ENCODE measurements at places on chromosomes 3 and 15.

- DNase-seq = no peak
Measured at GRCh38 chr3:151174351-151174750, 28.7 kb downstream of the GPR171 start.

DNA sequence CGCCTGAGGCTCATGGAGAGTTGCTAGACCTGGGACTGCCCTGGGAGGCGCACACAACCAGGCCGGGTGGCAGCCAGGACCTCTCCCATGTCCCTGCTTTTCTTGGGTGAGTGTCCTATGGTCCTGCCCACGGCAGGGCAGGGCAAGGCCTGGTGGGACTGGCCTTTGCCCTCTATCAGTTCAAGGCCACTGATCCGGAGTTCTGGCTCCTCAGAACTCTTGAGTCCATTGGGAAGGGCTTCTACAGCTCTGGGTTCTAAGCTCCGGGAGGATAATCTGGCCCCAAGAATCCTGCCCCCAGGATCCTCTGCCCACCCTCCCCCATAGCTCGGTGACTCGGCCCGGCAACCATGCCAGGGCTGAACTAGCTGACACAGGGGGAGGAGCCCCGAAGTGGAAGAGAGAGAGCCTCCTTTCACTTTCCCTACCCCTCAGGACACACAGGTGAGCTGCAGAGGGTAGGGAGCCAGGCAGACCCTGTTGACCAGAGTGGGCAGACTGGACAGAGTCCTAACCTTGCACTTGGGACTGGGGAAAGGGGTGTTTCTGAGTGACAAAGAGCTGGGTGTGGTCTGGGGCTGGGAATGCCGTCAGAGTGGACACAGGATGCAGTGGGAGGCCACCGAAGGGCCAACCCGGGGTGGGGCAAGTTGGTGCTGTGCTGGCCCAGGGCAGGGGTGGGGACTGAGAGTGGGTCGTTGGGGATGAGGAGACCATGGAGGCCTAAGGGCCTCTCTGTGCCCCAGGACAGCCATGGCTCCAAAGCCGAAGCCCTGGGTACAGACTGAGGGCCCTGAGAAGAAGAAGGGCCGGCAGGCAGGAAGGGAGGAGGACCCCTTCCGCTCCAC lies 664 bp downstream of the PARP3 start:
- no peak for DNase-seq

- DNase-seq = no peak
Measured at GRCh38 chr3:12773030-12773709, 14.1 kb upstream of the TMEM40 start.

GRCh38 chr15:36808411-36809160 lies 229.2 kb downstream of the CDIN1 start:
- no peak for DNase-seq

DNA sequence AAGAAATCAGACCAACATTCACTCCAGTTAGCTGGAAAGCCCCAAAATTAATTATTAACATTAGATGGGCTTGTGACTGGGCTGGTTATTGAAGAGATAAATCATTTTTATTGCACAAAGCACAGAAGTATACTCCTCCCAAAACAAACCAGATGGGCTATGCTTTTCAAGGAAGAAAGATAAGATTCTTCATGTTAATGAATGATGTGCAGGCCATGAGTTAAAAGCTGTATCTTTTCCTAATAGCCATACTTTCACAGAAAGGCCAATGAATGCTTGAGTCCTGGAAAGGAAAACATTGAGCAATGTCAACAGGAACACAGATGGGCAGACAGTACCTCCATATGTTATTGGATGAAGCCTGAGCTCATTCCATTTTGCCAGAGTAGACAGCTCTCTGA lies 55.4 kb downstream of the OCA2 start:
- DNase-seq = no peak

- peak; percentile 2 for DNase-seq
Measured at GRCh38 chr3:8110966-8111798, 390.4 kb upstream of the LMCD1 start.

GRCh38 chr3:37308247-37308646 lies 133.9 kb upstream of the LRRFIP2 start:
- no peak for DNase-seq

- DNase-seq = no peak
Measured at GRCh38 chr3:79139395-79140068, 628.3 kb downstream of the ROBO1 start.

GRCh38 chr15:66786708-66787488 lies 84.9 kb downstream of the SMAD6 start:
- DNase-seq = no peak

DNA sequence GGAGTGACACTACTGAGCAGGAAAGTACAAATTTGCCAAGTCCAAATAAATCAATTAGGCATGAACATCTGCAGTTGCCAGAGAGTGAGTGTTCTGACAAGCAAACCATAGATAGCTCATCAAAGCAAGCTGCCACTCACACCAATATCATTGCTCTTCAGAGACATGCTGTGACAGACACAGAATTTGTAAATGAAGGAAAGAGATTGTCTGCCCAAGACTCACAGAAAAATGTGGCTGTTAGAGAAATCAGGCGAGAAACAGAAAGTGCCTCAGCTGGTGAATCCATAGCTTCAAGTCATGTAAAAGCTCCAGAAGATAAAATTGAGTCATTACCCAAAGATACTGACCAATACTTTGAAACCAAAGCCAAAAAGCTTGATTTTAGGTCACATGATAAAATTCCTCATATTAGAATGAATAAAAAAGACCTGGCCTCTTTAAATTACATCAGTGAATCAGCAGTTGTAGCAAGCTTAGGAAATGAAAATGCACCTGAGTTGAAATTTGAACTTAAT lies 50.8 kb downstream of the CRYBG3 start:
- DNase-seq = no peak

GRCh38 chr3:45611628-45612081 lies 17.1 kb downstream of the LIMD1 start:
- DNase-seq = no peak

- no peak for DNase-seq
Measured at GRCh38 chr15:59169251-59169708, 37.4 kb upstream of the LDHAL6B start.

DNA sequence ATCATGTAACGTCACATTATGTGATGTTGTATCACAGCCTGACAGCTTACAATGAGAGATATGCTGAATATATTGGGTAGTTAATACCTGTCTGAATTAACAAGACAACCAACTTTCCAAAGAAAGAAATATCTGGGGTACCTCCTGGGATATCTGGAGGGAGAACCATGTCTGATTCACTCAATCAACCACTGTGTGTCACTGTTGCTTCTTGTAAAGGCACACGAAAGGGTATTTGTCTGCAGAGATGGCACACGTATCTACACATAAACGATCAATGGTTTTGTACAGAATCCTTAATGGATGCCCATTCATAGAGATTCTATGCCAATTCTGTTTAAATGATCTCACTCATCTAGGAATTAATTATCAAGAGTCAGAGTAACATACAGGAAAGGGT lies 252.1 kb upstream of the TMCO5A start:
- DNase-seq = no peak

DNA sequence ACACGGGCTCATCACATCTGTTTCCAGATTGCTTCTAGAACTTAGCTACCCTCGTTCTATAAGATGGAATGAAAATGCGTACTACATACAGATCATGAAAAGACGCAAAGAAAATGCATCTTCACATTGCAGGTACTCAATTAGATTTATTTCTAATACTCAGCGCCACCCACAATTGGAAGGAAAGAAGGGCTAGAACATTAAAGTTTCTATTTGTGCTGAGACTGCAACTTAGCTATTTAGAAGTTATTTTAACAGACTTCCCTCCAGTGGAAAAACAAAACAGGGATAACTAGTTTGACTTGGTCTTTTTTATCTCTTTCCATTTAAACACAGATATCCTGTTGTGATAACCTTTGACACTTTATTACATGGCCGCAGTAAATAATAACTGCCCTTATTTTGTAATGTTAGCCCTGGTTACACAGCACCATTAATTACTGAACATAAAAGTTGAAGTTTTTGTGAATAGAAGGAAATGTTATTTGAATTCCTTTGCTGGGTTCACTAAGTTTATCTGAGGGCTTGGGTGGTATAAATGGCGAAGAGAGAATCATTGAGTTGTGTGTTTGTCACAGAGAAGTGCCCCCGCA lies 86.9 kb upstream of the SLC25A26 start:
- no peak for DNase-seq
